ENCODE measurements at places on chromosomes 5 and 9.

- DNase-seq, result peak; percentile 36
Observed at GRCh38 chr9:18442629-18443491, 31.1 kb upstream of the ADAMTSL1 start.

DNA sequence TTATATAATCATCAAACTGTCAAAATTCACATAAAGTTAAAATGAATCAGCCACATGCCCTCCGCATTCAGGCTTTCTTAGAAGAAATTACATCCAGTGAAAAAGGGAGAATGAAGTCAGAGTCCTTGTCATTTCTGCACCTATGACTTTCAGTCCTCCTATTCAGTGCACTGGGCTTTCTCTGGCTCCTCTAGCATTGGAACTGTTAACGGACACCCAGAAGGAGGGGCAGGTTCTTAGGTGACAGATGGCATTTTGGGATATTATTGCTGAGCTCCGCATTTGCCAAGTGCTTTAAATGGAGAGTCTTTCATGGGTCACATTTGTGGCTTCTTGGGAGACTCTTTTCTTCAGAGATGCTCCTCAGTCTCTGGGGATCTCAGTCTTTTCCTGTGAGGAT lies 40.0 kb downstream of the ADAMTS19 start:
- no peak for DNase-seq

DNA sequence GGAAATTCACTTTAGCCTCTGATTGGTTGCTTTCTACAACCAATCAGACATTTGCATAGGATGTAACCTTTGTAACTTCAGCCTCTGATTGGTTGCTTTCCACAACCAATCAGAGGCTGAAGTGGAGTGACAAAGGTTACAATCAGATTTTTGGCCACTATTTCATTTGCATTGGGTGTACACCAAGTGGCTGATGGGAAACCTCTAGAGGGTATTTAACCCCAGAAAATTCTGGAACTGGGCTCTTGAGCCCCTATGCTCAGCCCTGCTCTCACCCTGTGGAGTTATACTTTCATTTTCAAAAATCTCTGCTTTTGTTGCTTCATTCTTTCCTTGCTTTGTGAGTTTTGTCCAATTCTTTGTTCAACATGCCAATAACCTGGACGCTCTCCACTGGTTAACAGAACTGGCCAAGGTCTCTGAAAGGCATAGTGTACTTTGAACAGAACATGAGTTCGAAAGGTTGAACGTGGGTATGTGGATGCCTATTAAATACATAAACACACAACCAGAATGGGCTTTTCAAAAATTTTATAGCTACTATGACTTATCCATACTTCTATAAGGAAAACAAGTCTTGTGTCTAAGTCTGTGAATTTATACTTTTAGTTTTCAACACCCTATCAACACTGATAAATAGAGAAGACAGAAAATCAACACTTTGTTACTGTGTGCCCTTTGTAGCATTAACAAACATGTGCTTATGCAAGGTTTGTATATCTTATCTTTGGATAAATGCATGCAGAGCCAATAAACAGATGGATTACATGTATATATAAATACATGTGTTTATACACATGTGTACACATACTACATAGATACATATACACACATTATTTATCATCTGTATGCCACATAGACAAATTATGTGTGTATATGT lies 568.1 kb downstream of the CTNND2 start:
- DNase-seq, result no peak

- DNase-seq, result no peak
Observed at GRCh38 chr9:16090907-16091629, 538.2 kb downstream of the CCDC171 start.

GRCh38 chr5:82327941-82328340 lies 49.8 kb upstream of the RPS23 start:
- no peak for DNase-seq

Measured in stimulated activated CD4-positive, alpha-beta T cell treated with anti-CD3 and anti-CD28 coated beads, Interleukin-4, amount 100 ng/mL, for 1 hour (primary cell).